Pancreas (tissue), 10 donors: ENCODE measurements at places on chromosomes 7 and 10. TPM values are rescaled to one million over a fixed set of nuclear protein-coding genes. Genes with fewer than 3 reads are reported as not detected.

GTF2IRD2 gene
- total RNA-seq = 11.6 TPM

HTRA1 gene
- 83.0 TPM for total RNA-seq

- no peak for DNase-seq
Measured at GRCh38 chr10:59283456-59284091, 78.8 kb downstream of the FAM13C start.

BLVRA gene
- total RNA-seq = 19.4 TPM

DNA sequence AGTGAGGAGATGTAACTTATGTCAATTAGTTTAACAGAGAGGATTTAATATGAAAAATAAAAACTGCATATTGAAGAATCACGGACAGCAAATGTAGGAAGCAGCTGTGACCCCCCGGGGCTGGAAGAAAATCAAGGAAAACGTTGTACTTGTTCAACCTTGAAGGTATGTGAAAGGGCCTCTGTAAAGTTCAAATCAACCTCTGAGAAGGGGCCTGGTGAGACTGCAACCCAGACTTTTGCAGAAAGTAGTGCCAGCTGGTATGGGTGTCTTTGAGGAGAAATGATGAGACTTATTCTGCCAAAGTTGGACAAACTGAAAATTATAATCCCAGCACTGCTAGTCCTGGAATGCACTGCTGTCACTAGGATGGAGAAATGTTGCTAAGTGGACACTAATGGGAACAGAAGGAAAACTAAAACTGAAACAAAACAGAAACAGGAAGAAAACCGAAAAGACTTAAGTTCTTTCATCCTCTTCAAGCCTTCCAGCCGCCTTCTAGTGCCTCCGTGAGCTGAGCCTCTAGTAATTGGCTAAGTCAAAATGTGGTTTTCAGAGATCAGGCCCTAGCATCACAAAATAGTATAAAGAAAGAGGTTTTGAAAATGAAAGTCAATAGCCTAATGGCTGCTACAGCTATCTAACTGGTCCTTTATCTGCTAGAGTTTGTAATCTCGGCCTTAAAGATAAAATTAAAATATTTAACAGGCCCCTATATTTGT, 253.7 kb upstream of the SORCS1 start:
- DNase-seq = no peak

DNA sequence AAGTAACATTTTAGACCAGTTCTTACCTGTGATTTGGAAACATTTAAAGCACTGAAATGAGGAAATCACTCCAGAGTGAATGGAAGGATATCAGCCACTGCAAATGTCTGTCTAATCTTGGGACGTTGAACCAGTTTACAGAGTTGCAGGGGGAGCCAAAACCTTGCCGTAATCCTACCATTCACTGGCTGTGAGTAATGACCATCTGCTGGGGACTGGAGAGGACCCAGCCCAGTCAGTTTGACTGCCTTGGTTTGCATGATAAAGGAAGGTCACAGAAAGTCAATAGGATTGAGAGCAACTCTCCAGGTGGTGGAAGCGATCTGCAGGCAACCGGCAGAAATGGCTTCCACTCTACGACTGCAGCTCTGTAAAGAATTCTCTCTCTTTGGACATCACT, 167.2 kb downstream of the AKR1D1 start:
- DNase-seq = peak; percentile 81

WDR86 gene
- 0.28 TPM for total RNA-seq

GRCh38 chr10:63030536-63030935, 102.6 kb upstream of the NRBF2 start:
- no peak for DNase-seq

DNA sequence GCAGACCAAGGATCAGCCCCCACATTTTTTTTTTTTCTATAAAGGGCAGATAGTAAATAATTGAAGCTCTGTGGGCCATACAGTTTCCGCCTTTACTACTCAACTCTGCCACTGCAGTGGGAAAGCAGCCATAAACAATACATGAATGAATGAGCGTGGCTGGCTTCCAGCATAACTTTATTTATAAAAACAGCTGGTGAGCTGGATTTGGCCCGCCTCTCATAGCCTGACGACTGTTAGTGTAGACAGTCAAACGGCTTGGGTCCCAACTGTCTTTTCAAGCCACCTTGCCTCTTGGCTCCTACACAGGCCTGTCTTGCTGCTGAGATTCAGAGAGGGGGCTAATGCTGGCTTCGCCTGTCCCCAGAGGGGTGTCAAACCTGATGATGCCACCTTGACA, 169.8 kb upstream of the GPR26 start:
- no peak for DNase-seq

PITX3 gene
- total RNA-seq = not detected

DNA sequence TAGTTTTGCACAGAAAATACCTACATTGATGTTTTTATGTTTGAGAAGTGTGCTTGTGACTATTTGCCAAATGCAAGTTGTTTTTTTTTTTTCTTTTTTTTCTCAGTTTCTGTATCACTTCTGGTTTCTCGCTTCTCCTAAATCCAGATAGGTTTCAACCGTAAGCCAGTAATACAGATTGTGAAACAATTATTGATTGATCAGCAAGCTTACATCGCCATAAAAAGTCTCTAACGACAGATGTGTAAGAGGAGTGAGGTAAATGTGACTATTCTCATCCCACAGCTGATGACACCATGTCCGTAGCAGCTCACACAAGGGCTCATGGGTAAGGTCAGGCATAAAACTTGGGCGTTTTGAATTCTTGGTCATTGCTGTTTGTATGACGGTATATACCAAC, 202.8 kb upstream of the AKR1E2 start:
- DNase-seq = no peak

DNA sequence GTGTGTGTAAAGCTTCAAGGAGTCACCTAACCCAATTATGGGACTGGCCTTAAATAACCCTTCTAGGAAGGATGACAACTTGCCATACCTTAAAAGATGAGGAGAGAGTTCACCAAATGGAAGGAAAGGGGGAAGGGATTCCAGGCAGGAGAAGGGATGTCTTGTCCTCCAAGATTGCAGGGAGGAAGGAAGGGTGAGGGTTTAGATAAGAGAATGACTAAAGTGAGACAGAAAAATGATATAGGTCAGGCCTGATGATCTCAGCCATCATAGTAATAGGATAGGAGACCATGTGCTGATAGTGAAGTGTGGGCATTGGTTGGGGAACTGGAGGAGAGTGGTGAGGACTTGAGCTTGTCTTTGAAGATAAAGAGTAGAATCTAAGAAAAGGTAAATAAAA, 7.7 kb upstream of the TMEM26 start:
- no peak for DNase-seq

DNA sequence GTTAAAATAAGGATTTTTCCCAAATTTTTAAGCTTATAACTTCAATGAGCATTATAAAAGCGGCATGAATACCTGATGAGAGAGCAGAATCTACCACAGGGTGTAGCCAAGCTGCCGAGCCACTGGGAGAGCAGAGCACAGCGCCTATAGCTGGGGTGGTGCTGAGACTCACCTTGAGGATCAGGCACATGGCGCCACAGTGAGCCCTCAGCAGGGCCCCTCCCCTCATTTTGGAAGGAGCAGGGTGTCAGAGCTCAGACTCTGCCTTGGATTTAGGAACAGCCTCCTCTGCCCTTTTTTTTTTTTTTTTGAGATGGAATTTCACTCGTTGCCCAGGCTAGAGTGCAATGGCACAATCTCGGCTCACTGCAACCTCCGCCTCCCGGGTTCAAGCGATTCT, 118.6 kb downstream of the SRPK2 start:
- DNase-seq = no peak

GRCh38 chr10:113523071-113523470, 29.8 kb upstream of the HABP2 start:
- DNase-seq = no peak

- no peak for DNase-seq
Measured at GRCh38 chr10:84478151-84478550, 149.8 kb downstream of the CCSER2 start.

DNA sequence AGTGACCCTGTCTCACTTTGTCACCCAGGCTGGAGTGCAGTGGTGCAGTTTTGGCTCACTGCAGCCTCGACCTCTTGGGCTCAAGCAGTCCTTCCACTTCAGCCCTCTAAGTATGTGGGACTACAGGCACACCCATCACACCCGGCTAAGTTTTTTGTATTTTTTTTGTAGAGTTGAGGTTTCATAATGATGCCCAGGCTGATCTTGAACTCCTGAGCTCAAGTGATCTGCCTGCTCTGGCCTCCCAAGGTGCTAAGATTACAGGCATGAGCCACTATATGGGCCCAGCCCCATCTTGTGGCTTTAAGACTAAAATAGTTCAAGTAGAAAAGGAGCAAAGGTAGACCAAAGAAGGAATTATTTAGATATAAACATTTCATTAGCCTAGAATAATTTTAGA, 65.5 kb downstream of the MLLT10 start:
- no peak for DNase-seq

HABP2 gene
- 9.3 TPM for total RNA-seq
